ENCODE measurements at places on chromosomes 1 and 21.
A peak's percentile ranks its signal among the peaks of the same experiment; 100 is the strongest.

GRCh38 chr1:81391125-81391828, 409.5 kb upstream of the ADGRL2 start:
- no peak for DNase-seq

DNA sequence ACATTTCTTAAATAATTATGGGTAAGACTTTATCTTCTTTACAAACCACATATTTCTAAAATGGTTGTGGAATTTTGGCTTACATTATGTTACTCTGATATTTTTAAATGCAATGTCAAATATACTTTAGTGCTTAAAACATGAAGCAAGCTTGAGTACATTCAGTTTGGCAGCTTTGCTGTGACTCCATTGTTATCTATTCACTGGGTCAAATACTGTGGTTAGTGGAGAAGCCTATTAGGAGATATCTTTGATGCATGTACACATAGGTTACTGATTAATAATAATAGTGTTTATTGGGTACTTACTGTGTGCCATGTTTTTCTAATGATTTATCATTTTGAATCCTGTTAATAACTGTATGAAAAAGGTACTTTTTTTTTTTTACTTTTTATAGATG, 520.4 kb upstream of the B3GALT2 start:
- no peak for DNase-seq

DNA sequence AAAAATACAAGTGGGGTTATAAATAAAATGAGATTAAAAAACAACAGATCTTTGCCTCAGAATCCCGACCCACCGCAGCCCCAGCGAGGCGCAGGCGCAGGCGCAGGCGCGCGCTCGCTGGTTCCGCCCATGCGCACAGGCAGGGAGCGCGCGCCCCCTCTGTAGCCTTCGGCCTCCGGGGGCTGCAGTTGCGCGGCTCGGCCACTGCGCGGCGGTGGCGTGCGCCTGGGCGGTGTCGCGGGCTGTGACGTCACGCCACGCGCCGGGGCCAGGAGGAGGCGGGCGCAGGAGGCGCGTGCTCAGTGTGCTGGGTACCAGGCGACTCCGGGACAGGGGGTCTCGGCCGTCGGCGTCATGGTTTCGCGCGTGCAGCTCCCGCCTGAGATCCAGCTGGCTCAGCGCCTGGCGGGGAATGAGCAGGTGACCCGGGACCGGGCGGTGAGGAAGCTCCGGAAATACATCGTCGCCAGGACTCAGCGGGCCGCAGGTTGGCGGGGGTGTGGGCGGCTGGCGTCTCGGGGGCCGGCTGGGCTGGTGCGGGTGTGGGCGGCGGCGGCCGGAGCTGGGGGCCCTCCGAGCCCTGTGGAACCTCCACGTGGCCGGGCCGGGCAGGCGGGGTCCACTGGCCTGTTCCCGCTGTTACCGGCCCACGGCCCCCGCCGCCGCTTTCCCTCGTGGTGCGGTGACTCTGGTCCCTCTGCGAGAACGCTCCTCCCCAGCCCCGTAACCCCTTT, at the start of gene RRP1:
Gene RRP1, plus strand, starts transcription at position 302 of the 734 bp plus-strand sequence. Its CDS starts 53 bp downstream, at position 355.
- peak; percentile 98 for DNase-seq

DNA sequence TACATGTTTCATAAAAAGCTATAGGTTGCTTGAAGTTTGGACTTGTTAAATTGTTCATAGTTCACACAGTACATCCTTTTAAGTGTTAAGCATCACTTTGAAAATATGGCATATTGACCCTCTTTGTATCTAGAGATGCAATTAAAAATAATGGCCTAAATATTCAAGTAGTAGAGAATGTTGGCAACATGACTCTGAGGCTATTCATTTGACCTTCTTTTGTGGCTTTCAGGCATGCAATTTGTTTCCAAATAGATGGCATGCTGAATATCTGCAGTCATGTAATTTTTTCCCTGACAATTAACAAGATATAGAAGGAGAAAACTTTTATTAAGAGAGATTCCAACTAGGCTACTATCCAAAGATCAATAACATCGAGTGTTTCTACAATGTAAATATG, 230.5 kb upstream of the ZRANB2 start:
- no peak for DNase-seq

DNA sequence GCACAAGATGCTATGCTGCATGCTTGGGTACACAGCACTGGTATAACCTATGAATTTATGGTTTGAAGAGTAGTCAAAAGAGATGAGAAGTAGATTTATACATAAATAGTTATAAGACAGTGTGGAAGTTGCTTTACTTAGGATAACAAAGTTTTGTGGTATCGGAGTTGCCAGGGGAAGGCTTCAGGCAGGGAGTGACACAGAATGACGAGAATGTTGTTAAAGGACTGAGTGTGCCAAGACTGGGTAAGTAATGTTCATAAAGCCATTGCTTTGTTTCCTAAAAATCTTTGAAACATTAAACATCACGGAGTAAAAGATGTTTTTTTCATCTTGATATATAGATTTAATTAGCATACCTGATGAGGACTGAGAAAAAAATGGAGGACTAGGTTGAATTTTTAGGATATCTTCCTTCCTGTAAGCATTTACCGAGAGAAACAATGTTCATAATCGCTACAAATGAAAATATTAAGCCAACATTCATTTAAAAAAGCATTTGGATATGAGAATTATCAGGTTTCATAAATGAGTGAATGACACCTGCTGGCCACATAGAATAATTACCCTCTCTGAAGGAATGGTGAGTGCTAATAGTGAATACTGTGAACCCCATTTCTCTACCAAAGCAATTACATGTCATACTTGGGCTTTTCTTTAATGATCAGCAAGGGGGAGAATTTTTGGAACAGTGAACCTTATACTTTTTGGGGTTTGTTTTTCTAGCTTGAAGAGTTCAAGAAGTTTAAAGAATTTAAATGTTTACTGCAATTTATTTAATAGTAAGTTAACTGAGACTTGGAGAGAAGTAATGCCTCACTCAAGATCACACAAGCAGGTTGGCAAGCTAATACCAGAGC, 28.4 kb downstream of the EXTL2 start:
- DNase-seq, result peak; percentile 54

GRCh38 chr1:202871367-202871766, 17.6 kb downstream of the RABIF start:
- no peak for DNase-seq

DNA sequence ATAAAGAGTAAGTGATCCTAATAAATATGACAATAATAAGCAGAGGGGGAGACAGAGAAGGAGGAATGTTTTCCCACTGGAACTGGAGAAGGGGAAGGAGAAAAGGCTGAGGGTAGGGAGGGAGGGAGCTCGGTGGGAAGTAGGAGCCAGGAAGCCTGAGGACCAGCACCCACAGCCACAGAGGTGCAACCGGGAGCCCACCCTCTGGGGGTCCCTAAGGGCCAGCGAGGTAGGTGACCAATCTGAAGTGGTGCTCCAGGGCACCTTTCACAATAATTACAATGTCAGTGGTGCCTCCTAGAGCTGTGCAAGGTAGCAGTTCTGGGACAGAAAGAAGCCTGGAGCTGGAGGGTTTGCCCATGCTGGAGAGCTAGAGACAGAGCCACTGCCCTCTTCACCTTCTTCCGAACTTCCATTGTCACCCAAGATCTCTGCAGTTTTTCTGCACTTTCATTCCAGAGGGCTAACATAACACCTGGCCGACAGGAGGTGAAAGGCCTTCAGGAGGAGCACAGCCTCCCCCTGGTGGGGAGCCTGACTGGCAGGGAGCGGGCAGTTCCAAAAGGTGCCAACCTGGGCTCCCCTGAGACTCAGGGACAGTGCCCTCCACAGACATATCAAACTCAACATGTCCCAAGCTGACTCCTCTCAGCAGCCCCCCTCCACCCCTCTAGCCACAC, 4.1 kb upstream of the AHCYL1 start:
- DNase-seq, result peak; percentile 63

DNA sequence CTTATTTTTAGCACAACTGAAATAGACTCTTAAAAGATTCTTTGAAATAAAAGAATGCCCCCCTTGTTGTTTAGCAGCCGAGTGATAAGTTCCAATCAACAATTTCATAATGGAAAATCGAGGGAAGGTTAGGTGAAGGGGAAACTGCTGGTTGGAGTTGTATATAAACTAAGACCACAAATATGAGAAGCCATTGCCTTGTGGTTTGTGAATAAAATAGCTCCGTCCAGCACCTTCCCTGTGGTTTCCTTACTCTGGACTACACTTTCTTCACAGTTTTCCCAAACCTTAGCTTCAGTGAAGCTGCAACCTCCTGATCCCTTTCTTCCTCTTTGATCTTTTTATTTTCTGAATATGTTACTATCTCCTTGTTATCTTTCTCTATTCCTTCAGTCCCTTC, 6.7 kb upstream of the RAB3GAP2 start:
- no peak for DNase-seq

DNA sequence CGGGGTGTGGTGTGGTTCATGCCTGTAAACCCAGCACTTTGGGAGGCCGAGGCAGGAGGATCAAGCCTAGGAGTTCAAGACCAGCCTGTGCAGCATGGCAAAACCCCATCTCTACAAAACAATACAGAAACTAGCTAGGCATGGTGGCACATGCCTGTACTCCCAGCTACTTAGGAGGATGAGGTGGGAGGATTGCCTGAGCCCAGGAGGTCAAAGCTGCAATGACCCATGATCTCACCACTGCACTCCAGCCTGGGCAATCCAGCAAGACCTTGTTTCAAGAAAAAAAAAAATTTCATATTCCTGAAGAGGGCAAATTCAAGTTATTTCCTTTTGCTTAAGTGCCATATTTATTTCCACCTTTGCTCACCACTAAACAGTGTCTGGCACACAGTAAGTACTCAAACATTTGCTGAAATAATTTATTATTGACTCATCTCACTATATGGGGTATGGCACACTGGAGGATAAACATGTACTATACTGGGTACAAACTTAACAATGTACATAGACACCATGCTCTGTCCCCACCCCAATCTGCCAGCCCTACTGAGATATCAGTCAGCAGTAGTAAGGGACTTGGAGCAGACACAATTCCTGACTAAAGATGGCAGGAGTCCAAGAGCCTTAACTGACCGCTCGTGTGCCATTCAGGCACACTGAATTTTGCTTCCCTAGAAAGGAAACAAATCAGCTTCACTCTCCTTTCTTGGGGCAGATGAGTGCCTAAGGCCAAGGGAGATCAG, 15.5 kb downstream of the MEAF6 start:
- no peak for DNase-seq

GRCh38 chr1:173532237-173532636, 55.1 kb downstream of the PRDX6 start:
- DNase-seq, result no peak

DNA sequence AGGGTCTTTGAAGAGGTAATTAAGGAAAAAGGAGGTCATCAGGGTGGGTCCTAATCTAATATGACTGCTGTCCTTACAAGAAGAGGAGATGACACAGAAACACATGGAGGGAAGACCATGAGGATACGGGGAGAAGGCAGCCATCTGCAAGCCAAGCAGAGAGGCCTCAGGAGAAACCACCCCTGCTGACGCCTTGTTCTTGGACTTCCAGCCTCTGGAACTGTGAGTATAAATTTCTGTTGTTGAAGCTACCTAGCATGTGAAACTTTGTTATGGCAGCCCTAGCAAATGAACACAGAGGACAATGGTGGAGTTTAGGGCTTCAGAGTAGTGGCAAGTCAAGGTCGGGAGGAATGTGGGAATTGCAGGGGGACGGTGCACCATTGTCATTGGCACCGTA, 36.7 kb upstream of the FAM89A start:
- DNase-seq, result no peak

DNA sequence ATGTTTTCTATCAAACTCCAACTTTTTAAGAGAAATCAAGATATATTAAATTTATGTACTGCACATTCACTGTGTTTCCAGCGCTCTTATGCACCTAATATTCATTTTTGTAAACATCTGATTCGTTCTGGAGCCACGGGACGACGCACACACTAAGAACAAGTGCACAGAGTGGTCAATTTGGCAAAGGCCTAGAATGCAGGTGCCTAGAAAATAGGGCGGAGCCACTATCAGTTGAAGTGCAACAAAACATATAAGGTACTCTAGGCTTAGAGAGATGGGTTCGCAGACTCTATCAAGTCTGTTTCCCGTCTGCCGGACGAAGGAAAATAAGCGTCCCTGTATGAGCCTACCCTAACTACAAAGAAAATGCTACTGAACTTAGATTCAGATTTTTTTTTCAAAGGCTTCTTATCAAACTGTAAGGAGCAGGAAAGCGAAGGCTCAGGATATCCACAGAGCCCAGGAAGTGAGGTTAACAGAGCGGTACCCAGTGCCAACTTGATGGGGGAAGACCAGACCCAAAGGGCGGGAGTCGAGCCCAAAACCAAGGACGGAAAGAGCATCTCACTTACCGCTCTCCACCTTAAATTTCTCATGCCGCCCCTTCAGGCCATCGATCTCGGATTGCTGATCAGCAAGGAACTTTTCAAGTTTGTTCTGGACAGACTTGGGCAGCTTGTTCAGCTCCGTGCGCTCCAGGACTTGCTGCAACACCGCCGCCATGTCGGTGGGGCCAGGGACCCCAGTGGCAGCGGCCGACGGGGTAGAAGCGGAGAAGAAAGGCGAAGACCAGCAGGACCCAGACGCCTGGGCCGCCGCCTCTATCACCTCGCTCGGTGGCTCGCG, 526 bp downstream of the TPR start:
- DNase-seq, result peak; percentile 84

- DNase-seq, result no peak
Measured at GRCh38 chr1:174789399-174789798, 210.3 kb upstream of the CACYBP start.

DNA sequence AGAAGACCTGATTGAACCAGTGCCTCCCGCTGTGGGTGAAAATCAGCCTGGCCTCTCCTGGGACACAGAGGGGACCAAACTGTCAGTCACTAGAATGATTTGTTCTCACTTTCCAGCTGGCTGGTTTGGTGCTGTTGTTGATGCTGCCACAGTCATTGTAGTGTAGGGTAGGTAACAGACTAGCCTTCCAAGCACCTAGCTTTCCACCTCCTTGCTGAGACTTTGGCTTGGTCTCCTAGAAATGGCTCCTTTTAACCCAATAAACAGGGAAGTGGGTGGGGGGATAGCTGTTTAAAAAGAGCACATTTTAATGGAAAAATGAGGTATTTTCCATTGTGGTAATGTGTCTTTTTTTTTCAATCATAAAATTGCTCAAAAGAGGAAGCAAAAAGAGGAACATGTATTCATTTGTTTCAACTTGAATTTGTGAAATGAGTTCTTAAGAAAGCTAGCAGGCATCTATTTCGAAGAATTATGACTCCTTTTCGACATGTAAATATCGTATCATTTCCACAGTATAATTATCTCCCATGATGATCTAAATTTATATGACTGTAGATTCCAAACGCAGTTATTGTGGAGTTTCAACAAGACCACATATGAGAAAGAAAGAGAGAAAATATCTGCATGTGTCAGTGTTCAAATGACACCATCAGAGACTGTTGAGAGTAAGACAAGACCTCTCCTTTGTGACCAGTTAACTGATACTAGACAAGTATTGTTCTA, 190.1 kb downstream of the HLX start:
- DNase-seq, result no peak
